Mesothelial cell of epicardium (in vitro differentiated cells): ENCODE measurements at places on chromosomes 7 and 10. TPM values are rescaled to one million over a fixed set of nuclear protein-coding genes. Genes with fewer than 3 reads are reported as not detected.

PRKG1 gene
- total RNA-seq, result 35.0 to 37.0 TPM (median 35.9 TPM) in 3 replicates

DNA sequence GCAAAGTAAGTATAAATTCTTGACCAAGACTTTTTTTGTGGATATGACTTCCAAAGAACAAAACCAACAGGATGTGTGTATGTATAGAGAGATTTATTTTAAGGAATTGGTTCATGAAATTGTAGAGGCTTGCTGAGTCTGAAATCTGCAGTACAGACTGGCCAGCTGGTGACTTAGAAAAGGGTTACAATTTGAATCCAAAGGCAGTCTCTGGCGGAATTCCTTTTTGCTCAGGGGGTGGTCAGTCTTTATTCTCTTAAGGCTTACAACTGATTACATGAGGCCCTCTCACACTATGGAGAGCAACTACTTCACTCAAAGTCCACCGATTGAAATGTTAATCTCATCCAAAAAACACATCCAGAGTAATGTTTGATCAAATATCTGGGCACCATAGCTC is 100.1 kb upstream of the IMMP2L start:
- H3K27ac ChIP-seq, result no peak overlapping the region
- DNase-seq, result no peak
- H3K4me1 ChIP-seq, result no peaks in the 10 kb centered on the region
- no peak overlapping the region for H3K4me3 ChIP-seq

H2BK1 gene
- total RNA-seq, result not detected in 3 replicates

RNLS gene
- total RNA-seq, result 6.3 to 9.4 TPM (median 6.8 TPM) in 3 replicates

GRCh38 chr10:70761031-70761601 is 24.1 kb downstream of the TBATA start:
- H3K27me3 ChIP-seq, result no peaks in the 10 kb centered on the region
- H3K27ac ChIP-seq, result peak overlapping the region; percentile 12
- no peaks in the 10 kb centered on the region for H3K4me1 ChIP-seq
- no peaks in the 10 kb centered on the region for H3K36me3 ChIP-seq
